GOT3 (cell line): ENCODE measurements at places on chromosomes 2 and 18.

GRCh38 chr2:48406116-48406515, 123.8 kb upstream of the STON1 start:
- no peak for DNase-seq

GRCh38 chr2:31415421-31415820, 879 bp upstream of the XDH start:
- DNase-seq, result no peak

GRCh38 chr18:46916551-46917107, 678 bp downstream of the PIAS2 start:
- no peak for DNase-seq

GRCh38 chr2:179243046-179243445, 21.6 kb downstream of the SESTD1 start:
- no peak for DNase-seq

GRCh38 chr18:7899078-7899477, 332.0 kb downstream of the PTPRM start:
- DNase-seq, result no peak

DNA sequence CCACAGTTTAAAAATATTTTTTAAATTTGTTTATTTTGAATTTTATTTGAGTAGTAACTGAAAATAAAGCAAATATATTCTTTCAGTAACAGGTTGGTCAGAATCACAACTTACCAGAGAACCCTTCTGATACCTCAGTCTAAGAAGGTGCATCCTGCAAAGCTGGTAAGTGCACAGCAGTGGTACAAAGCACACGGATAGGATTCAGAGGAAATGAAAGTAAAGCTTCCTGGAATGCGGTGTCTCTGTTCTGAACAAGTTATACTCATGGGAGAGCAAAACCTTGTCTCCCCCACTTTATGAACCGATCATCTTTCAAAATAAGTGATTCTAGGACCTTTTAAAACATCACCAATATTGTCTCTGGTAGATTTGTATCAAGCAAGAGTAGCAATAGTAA, 398.3 kb downstream of the TMX3 start:
- no peak for DNase-seq

DNA sequence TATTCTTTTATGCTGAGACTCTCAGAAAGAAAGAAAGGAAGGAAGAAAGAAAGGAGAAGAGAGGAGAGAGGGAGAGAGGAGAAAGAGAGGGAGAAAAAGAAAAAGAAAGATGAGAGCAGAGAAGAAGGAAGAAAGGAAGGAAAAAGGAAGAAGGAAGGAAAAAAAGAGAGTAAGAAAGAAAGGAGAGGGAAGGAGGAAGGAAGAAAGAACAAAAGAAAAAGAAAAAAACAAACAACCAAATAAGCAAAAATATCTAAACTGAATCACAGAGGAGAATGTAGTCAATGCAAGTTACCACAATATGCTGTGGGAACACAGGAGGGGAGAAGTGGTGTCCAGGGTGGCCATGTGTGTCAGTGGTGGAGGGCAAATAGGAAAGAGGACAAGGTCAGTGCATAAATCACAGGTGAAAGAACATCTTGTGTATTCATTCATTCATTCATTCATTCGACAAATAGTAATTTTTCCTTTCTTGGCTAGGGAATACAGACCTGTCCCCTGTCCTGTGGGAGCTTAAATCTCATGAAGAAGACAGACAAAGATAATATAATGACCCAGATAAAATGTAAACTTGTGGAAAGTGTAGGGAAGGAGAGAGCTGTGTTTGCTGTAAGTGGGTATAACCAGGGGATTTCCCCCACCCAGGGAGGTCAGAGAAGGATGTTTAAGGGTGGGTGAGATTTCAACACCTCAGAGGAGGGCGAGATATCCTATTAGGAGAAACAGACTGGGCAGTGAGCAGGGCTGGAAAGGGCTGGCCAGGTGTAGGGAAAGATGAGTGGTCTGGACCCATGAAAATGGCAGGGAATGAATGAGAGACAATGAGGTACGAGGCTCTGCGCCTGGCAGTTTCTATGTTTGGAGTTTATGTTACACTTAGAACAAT, 50.7 kb downstream of the IL1R2 start:
- no peak for DNase-seq

DNA sequence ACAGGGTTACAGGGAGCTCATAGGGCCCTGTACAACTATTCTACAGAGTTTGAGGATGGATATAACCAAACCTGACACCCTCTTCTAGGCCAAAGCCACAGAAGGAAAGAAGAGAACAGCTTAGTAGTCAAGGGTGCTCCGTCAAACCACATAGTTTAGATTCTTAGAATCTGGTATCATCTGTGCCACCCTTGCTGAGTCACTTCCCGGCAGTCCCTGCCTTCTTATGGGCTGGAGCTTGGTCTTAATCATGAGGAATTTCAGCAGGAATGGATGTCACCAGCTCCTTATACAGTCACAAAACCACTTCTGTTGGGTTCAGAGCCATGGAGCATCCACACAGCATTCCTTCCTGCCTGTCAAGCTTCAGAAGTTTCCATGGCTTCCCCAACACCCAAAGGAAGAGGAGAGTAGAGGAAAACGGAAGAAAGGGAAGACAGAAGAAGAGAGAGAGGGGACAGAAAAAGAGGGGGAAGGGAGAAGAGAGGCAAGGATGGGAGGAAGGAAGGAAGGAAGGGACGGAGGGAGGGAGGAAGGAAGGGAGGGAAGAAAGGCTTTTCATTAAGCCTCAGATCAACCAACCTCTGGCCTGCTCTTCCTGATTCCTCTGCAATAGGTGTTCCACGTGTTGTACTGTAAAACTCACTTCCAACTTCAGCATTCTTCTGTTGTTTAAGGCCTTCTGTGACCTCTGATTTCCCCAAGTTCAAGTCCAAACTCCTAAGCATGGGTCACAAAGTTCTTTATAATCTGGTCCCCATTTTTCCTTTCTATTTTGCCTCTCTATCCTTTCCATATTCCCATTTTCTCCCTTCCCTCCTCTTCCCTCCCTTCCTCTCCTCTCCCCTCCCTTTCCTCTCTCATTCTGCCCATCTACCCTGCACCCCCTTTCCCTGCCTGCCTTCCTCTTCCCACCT, 246.1 kb upstream of the TNP1 start:
- DNase-seq, result peak; percentile 18

DNA sequence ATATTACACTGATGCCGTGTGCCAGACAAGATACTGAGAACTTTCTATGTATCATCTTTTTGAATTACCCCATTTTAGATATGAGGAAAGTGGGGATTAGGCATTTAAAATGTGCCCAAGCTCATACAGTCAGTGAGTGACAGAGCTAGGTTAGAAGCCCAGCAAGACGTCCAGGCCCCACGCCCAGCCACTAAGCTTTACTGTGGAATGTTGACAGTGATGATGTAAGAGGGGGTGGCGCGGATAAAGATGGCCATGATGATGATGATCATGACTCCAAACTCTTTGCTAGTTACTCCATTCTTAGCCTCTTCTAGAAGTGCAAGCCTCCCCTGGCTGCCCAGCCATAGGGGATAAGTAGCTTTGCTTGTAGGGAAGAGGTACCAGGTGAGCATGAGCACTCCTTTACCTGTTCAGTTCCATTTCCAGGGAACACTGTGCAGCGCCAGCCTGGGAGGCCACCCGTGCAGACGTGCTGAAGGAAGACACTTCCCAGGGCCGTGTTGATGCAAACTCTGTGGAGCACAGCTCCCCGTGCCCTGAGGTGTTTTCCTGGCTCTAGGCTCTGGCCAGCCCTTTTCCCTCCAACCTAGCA, 65.5 kb downstream of the BCL2L11 start:
- no peak for DNase-seq

- DNase-seq, result no peak
Measured at GRCh38 chr2:19883971-19884720, 17.6 kb downstream of the TTC32 start.

DNA sequence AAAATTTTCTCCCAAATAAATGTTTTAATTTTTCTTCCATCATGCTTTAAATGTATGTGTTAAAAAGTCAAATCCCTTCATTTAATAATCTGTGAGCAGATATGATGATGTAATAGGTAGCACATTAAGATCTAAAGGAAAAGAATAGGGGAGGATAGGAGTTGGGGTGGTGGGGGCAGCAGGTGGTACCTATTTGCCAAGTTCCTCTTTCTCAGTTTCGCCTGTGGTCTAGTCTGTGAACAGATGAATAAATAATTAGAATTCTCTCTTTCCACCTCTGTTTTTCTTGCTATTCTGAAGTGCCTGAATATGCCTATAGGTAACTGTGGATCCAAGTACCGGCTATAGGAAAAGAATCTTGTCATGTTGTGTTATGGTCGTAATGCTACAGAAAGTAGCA, 152.5 kb downstream of the NRXN1 start:
- no peak for DNase-seq

- DNase-seq, result no peak
Measured at GRCh38 chr2:214543386-214543955, 132.6 kb downstream of the VWC2L start.

- no peak for DNase-seq
Measured at GRCh38 chr2:17995593-17995992, 117.1 kb downstream of the KCNS3 start.

- peak; percentile 41 for DNase-seq
Measured at GRCh38 chr2:10283106-10284062, 19.3 kb upstream of the HPCAL1 start.

DNA sequence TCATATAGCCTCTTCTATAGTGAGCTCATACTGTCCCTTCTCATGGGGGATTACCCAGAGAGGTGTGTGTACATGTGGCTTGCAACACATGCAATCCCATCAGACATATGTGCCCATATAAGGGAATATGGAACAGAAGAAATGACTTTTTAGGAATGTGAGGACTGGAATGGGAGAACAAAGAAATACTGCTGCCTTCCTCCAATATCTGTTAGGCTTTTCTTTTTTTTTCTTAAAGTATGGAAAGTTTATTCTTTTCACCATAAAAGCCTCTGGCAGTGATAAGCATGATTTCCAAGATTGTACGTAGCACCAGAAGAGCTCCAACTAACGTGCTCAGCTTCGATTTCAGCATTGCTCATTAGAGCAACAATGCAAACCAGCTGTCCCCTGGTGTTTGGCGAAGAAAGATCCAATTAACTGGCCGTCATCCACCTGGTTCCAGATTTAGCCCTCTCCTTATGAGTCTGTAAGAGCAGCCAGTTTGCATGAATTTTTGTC, 113.6 kb downstream of the ADCYAP1 start:
- DNase-seq, result no peak

DNA sequence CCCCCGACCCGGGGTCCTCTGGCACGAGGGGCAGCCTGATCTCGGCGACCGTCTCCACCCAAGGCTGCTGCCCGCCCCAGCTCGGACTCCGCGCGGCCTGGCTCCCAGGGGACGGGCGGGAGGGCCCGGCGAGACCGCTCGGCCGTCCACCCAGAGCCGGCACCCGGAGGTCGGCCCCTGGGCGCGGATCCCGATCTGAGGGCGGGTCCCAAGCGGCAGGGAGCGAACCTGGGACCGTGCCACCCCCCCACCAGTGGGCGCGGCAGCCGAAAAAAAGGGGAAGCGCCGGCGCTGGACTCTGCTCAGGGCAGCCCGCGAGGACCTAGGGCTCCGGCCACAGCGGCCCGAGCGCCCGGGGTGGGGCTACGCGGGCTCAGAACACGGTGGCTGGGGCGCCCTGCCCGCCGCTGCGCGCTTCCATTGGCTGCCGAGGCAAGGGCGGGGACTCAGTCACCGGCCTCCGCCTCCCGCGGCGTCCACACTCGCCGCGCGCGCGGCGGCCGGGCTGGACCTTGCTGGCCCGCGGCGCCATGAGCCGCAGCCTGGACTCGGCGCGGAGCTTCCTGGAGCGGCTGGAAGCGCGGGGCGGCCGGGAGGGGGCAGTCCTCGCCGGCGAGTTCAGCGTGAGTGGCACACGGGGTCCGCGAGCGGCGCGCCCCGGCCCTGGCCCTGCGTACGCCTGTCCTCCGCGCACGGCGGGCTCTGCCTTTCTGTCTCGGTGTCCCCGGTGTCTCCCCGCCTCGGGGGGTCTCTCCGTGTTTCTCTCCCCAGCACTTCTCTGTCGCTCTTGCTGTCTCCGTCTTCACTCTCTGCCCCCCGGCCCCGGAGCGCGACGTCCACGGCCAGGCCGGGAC, at the start of gene PTPN18:
TSS of gene PTPN18 (plus strand) at position 479 of the 854 bp plus-strand sequence. CDS start at position 531, 52 bp downstream.
- peak; percentile 59 for DNase-seq
